ENCODE measurements at places on chromosomes 11 and 22.

DNA sequence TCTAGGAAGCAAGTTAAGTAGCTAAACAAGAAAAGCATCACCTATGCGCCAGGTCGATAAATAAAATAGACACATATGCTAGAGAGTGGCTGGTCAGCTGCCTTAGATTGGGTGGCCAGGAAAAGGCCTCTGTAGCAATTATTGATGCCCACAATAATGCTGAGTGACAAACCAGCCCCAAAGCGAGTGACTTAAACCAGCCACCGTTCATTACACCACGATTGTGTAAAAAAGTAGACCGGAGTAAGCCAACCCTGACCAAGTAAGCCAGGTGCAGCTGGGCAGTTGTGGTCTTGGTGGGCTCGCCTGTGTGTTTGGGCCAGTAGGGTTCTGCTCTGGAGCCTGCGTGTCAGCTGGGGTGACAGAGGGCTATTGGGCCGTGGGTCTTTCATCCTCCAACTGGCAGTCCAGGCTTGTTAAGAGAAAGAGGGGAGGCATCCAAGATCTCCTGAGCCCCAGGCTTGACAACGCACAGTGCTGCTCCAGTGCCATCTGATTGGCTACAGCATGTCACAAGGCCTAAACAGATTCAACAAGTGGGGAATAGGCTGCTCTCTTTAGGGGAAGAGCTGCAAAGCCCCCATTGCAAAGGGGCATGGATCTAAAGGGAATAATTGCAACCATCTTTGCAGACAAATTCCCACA, 100.4 kb upstream of the PARVA start:
- DNase-seq = no peak

DNA sequence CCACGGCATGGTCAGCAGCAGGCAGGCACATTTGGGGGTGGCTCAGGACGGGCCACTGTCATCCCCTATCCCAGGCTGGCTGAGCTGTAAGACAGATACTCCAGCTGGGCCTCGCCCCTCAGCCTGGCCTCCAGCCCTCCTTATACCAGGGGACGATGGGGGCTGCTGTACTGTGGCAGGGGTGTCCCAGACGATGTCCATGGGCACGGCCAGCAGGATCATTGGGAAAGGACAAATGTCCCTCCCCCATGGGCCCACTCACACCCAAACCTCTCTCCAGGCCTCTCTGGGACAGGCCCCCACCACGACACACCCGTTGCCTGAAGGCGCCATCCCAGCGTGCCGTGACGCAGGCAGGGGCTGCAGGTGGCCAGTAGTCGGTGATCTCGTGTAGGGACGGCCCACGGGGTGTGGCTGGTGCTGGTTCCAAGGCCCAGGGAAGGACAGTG, 1.5 kb upstream of the IL17REL start:
- DNase-seq = no peak

DNA sequence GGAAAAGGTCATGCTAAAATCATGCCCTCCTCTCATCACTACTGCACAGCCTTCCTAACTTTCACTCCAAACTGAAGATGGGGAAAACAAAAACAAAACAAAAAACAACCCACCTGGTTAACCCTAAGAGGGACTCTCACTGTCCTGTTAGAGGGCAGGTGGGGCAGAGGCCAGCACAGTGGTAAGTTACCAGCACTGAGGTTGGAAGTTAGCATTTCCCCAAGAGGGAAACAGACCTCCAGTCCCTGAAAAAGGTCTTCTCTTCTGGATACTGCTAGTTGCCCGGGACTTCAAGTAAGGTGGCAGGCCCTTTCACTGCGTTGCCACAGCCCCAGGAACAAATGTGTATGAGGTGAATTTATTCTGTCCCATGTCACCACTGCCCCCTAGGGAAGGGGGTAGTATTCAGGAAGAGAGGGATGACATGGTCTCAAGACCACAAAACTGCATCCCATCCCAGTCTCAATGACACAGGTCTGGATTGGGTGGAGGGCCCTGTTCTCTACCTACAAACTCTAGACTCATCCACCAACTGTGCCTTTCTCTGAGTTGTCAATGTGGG, 792 bp upstream of the ADAMTS8 start:
- DNase-seq = no peak

- DNase-seq = no peak
Observed at GRCh38 chr11:62143727-62144126, 19.9 kb downstream of the INCENP start.

GRCh38 chr22:20130319-20130718, 1.3 kb upstream of the ZDHHC8 start:
- no peak for DNase-seq

DNA sequence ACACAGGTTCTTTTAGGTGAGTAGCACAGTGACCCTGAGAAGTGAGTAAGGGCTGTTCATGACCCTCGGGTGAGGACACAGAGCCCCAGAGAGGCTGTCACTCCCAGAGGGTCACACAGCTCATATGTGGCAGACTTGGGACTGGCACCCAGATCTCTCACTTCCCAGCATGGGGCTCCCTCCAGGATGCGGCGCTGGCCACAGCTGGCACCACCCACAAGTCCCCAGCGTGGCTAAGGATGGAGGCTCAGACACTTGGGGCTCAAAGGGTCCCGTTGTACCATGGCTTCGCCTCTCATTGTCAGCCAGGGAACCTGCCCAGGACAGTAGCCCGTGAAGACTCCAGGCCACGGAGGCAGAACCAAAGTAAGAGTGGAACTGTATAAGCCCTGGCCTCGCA, 6.0 kb upstream of the SHISAL1 start:
- DNase-seq = no peak

- DNase-seq = no peak
Observed at GRCh38 chr22:21031545-21032036, 770 bp downstream of the SLC7A4 start.

DNA sequence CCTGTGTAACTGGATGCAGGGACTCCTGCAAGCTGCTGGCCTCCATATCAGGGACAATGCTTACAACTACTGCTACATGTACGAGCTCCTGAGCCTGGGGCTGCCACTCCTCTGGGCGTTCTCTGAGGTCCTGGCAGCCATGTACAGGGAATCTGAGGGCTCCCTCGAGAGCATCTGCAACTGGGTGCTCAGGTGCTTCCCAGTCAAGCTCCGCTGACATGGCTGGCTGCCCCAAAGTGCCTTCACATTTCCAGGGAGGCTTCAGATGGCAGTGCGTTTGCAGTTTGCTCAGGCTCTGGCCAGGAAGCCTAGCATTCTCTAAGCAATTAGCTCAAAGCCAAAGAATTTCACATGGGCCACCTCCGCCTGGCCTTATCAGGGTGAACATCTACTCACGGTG, 117.4 kb upstream of the PARVA start:
- no peak for DNase-seq

GRCh38 chr22:30887453-30887852, 81.1 kb downstream of the MORC2 start:
- no peak for DNase-seq

DNA sequence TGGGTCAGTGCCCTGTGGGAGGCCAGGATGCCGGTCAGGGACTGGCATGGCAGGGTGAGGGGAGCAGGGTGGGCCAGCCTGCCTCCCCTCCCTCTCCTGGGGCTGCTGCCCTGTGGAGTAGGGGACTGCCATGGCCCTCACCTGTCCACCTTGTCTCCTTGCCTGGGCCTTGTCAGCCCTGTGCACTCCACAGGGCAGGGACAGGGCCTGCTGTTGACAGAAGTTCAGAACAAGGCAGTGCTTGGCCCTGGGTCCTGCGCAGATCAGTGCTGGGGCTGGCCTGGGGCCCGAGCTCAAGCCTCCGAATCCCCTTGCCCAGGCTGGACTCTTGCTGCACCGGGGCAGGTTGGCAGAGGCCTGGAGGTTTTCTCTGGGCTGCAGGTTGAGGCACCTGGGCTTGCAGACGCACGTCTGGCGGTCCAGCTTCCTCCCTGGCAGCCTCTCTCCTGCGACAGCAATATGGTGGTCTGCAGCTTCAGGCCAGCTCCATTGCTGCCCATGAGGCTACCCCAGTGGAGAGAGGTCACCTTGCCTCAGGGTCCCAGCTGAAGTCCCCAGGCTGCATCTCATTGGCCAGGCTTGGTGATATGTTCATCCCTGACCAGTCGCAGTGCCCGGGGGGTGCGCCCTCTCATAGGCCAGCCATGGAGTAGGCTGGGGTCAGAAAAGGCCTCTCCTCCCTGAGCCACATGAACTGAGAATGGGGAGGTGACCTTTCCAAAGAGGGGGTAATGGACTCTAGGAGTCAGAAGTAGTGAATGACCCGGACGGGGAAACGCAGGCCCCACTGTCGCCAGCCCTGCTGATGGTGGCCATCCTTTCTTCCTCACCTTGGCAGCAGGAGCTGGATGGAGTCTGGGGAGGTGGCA, 21.5 kb upstream of the CHKA start:
- no peak for DNase-seq

GRCh38 chr11:26229981-26230380, 101.9 kb upstream of the ANO3 start:
- no peak for DNase-seq

- peak; percentile 100 for DNase-seq
Observed at GRCh38 chr11:86632499-86633269, 39.7 kb downstream of the ME3 start.

DNA sequence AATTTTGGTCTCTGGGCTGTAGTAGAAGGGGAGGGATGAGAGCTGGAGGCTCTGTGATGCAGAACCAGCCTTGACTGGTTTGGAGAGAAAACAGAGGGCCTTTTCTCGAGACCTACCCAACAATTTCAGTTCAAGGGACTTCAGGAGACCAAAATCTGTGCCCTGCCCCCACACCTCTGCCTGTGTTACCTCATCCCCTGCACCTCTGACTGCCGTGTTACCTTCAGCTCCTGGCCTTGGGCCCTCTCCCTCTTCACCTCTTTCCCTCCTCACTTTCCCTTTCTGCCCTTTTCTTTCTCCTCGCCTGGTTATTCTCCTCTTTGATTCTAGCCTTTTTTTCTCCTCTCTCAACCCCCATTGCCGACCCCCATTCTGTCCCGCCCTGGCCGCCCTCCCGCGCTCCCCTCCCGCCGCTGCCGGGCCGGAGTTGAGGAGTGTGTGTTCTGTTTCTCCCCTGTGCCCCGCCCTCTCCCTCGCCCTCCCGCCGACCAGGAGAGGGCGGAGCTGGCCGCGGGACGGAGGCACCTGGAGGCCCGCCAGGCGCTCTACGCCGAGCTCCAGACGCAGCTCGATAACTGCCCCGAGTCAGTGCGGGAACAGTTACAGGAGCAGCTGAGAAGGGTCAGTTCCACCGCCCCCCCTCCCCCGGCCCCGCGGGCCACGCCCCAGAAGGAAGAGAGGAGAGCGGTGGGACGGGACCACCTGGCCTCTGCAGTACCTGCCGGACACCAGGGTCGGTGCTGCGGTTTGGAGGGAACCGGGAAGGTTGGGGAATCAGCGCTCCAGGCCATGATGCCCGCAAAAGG, 27.2 kb downstream of the PHLDB1 start:
- no peak for DNase-seq

DNA sequence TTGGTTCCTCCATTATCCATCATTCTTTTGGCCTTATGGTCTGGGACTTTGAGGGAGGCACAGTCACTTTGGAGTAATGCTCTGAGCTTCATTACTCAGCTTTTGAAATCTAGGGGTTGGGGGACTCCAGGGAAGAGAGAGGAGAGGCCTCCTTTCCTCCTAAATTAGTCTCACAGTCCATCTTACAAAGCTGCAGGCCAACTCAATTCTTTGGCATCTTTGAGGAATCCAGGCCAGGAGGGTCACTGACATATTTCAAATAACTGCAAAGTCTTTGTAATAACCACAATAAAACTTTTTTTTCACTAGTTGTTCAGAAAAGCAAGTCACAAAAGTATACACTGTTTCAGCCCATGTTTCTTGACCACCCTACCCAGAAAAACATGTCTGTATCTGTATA, 73.3 kb upstream of the FAR1 start:
- DNase-seq = no peak

GRCh38 chr11:115670538-115671205, 166.5 kb upstream of the CADM1 start:
- no peak for DNase-seq

- DNase-seq = no peak
Observed at GRCh38 chr11:67304511-67305113, 1.3 kb downstream of the SSH3 start.

GRCh38 chr22:40019100-40019499, 24.3 kb downstream of the FAM83F start:
- DNase-seq = no peak

- DNase-seq = no peak
Observed at GRCh38 chr11:110948112-110948511, 235.9 kb upstream of the ARHGAP20 start.

- no peak for DNase-seq
Observed at GRCh38 chr11:1086171-1087102, 11.8 kb downstream of the MUC2 start.

DNA sequence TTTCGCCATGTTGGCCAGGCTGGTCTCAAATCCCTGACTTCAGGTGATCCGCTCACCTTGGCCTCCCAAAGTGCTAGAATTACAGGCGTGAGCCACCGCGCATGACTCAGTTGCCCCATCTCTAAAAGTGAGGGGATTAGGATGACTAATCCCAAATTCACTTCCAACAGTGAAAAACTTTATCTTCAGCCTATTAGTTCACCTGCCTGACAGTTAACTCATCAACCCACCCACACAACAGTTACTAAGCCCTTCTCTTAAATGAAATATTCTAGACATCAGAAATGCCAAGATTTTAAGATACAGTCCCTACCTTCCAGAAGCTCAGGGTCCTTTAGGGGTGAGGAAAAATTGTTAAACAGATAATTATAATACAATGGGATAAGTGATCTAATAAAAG, 2.0 kb upstream of the ANKRD42 start:
- no peak for DNase-seq

DNA sequence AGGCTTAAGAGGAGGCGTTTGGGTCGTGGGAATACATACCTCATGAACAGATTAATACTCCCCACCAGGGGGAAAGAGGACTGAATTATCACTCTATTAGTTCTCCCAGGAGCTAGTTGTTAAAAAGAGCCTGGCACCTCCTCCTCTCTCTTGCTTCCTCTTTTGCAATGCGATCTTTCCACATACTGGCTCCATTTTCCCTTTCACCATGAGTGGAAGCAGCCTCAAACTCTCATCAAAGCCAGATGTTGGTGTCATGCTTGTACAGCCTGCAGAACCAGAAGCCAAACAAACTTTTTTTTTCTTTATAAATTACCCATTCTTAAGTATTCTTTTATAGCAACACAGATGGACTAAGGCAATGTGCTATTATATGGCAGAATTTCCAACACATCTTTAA, 258.5 kb downstream of the FAM76B start:
- DNase-seq = no peak

GRCh38 chr11:23725752-23726151, 771.1 kb upstream of the LUZP2 start:
- DNase-seq = peak; percentile 38
